ENCODE measurements at places on chromosomes 4 and X.

DNA sequence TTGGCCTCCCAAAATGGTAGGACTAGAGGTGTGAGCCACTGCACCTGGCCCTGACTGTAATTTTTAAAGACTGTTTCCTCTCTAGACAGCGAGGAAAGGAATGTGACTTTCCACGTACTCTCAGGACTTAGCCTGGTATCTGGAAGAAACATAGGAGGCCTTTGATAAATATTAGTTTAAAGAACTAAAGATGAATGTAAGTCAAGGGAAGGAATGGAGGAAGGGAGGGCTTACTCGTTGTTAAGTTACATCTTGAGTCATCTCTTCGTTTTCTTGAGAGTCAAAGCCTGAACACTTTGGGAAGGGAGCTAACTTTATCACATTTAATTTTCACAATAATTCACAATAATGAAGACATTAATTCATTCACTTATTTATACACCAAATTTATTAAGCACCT lies 7.2 kb upstream of the LNX1 start:
- no peak for DNase-seq

- no peak for DNase-seq
These were observed 126.2 kb downstream of the SLC39A8 start for GRCh38 chr4:102219129-102219528.

- DNase-seq: no peak
These were observed 217.5 kb downstream of the BANK1 start for GRCh38 chr4:102007959-102008425.

DNA sequence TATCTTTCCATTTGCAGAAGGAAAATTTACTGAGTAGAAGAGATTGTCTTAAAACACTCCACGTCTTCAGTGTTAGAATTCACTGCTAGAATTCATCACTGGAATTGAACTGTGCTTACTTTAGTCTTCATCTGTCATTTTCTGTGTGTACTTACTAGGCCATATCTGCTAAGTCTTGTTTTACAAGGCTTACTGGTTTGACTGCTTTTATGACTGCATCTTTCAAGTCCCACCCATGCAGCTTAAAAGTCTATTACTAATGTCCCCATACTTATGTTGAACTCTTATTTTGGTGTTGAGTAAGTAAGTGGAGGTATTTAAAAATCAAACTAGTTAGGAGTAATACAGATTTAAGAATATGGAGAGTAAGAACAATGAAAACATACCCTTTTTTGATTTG lies 14.6 kb downstream of the CLCN3 start:
- DNase-seq: no peak

DNA sequence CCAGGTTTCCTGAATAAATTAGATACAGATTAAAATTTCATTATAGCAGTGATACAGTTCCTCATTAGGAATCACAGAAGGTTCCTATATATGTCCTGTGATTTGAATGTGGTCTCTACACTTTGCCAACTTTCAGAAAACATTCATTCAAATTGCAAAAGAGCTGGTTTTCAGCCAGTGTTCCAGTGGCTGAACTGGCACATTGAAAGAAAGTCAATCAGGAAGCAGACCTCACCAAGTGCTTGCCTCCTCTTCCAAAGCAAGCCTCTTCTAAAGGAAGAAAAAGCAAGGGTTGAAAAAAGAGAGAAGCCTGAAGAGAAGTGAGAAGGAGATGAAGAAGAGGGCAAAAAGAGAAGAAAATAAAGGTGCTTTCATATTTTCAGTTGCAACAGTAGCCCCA lies 12.7 kb downstream of the KLHL34 start:
- DNase-seq: no peak

GRCh38 chr4:8699479-8700145 lies 107.0 kb downstream of the CPZ start:
- DNase-seq: no peak

DNA sequence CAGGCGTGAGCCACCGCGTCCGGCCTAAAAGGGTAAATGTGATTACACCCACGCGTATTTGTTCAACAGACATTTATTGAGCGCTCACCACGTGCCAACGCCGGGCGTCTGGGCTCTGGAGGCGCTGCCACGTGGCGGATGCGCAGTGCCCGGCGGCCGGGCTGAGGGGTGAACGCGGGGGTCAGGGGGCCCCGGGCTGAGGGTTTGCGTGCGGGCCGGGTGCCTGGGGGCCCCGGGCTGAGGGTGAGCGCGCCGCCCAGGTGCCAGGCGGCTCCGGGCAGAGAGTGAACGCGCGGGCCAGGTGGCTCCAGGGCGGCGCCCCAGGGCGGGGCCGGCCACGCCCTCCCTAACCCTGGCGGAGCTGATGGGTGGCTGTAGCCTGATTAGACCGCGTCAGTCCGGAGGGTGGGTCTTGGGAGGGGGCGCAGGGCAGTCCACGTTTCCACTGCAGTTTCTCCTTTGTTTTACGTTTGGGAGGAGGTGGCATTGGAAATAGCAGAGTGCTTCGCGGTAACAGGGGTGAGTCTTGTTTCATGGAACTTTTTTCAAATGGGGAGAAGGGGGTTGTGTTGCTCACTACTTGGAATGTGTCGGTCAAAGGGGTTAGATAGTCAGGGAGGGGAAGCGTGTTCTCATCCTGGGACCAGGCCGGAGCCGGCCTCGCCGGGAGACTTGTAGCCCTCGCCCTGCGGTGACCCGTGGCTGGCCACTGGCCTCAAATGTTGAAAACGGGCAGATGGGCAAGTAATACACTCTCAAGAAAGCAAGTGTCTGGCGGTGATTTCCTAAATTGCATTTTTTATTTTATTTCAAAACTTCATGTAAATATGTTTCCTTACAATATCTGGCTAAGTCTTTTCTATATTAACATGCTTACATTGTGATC lies at the start of gene ZFP42:
ZFP42 (plus strand) TSS at position 450 of the 886 bp plus-strand sequence. CDS start 7,037 bp downstream, outside the sequence.
- DNase-seq: no peak

GRCh38 chr4:95547715-95548471 lies 880 bp downstream of the UNC5C start:
- DNase-seq: no peak

DNA sequence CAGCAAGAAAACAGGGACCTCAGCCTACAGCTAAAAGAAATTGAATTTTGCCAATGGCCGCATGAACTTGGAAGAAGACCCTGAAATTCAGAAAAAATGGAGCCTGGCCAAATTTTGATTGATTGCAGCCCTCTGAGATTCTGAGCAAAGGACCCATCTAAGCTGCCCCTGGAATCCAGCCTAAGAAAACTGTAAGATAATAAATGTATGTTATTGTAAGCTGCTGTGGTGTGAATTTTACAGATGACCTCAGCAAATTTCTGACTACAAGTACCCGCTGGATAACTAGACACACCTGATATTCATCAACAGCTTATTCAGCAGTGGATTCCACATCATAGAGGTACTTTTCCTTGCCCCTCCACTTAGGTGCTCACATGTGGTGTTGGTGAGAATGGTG lies 119.5 kb upstream of the EPHA5 start:
- no peak for DNase-seq

DNA sequence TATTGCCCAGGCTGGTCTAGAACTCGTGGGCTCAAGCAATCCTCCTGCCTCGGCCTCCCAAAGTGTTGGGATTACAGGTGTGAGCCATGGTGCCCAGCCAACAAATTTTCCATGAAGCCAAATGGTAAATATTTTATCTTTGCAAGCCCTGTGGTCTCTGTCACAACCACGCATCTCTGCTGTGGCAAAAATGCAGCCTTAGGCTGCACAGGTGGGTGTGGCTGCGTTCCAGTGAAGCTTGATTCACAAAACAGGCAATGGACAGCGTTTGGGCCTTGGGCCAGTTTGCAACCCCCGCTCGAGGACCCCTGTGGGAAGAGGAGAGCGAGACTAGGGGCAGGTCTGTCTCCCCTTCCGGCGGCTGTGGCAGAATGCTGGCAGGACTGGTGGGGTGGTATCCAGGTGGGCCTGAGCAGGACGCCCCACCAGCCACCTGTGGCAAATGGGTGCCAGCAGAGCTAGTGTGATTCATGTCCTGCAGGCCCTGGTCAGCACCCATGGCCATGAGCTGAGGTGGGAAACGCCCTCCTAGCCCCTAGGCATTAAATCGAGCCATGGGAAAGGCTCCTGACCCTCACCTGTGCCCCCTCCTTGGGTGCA lies 19.7 kb downstream of the HTRA3 start:
- no peak for DNase-seq

GRCh38 chr4:98374643-98375042 lies 113.5 kb downstream of the RAP1GDS1 start:
- no peak for DNase-seq

DNA sequence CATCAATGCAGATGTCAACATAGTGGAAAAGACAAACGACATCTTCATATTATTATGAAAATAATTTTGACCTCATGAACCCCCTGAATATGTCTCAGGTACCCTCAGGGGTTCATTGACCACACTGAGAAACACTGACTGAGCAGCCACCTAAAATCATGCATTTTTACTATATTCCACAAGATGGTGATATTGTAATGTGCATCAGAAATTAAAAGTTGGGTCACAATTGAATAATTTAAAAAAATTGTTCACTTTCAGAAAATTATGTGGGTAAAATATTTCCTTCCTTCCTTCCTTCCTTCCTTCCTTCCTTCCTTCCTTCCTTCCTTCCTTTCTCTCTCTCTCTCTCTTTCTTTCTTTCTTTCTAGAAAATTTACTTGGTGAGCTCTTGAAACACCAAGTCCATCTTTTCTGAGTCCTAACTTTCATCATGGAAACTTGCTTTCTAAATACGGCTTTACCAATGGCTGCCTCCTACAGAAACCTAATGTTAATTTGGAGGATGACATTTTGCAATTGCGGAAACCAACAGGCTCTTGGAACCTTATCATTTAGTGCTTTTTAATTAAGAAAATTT lies 103.6 kb downstream of the RTL3 start:
- DNase-seq: no peak

GRCh38 chr4:145012841-145013240 lies 85.2 kb downstream of the ANAPC10 start:
- no peak for DNase-seq

DNA sequence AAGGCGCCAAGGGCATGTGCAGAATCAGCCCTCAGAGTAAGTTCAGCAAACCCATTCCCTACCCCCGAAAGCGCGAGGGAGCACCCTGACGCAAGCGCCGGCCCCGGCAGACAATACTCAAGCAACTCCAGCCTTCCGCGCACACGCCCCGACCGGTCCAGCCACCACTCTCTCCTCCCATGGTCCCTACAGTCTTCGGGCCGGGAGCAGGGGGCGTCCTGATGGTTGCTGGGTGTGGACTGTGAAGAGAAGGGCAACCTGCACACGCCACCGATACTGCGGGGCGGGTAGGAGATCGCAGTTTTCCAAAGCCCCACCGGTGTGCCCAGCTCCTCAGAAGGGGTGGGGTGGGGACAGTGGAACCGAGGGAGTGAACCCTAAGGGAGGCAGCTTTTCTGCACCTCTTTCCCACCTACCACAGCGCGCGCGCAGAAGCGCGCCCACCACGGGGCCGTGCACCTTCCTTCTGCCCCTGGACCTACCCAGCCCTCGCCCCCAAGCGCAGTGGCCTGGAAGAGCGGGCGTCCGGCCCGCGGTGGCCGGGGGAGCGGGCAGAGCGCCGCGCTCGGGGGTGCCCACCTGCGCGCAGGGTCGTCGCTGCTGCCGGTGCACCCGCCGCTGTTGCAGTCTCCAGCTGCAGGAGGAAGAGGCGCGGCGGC lies 650.2 kb upstream of the DIPK2B start:
- no peak for DNase-seq

DNA sequence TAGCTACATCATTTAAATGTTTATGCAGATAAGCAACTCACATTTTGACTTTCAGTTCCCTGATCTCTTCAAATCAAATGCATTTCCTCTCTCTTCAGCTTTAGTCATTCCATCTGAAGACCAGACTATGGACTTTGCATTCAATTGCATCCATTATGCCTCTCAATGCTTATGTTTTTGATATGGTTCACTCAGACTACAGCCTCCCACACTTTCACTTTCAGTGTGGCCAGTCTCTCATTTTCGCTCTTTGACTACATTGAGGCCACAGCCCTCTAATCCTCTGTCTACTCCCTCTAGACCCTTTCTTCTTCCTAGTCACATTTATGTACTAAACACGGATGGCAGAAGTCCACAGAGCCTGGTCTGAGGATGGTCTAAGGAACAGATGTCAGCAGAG lies 24.5 kb upstream of the VEGFC start:
- DNase-seq: no peak

- DNase-seq: no peak
These were observed 21.4 kb downstream of the NKX1-1 start for GRCh38 chr4:1384675-1385372.

GRCh38 chrX:77119706-77120105 lies 327.5 kb upstream of the FGF16 start:
- no peak for DNase-seq

DNA sequence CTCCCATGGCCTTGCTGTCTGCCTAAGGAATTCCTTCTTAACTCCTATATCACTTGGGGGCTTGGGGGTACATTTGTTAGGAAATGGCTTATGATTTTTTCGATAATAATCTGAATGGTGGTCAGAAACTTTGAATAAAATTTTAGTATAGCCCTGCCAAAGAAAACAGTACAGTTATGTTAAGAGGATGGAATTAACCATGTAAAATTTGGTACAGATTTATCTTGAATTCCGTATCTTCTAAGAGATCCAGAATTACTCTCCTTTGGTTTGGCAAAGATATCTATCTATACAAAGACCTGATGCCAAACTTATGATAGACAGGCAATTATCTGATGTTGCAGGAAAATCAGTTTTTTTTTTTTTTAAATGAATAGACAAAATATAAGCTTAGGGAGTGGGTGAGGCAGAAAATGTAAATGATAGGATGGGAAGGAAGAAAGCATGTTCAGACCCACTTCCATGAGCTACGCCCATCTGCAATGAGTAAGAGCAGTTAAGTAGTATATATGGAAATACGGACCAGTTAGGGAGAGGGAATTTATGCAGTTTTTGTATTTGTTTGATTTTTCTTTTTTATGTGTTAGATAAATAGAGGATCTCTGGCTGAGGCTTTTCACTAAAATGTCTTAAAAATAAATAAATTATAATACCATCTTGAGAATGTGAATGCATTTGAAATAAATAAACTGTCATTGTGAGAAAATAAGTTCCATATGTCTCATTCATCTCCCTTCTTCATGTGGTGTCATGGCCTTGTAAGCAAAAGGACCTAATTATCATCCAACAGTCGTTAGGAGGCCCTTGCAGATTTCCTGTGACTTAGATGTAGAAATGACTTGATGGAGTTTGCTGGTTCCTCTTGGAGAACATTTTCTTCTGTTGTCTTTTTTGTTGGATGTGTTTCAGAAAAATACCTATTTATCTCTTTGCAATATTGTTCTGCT lies 389.6 kb downstream of the ARHGAP24 start:
- no peak for DNase-seq

DNA sequence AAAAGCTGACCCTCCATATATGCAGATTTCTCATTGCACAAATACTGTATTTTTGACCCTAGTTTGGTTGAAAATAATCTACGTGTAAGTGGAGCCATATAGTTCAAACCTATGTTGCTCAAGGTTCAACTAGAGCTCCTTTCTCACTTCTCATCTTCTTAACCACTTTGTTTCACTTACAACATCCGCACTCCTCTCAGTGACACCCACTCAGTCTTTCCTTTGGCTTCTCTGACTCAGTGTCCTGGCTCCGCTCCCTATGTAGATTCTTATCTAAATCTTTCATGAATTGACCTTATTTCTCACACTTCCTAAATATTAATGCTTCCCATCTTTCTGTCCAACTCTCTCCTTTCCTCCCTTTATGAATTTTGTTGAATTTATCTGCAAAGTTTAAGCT lies 32.9 kb upstream of the DKK2 start:
- no peak for DNase-seq

Data from NCI-H187 treated with DMSO at 0.1 percent for 48 hours (cell line).